ENCODE measurements at places on chromosomes 16 and 17. TPM values are rescaled to one million over a fixed set of nuclear protein-coding genes. Genes with fewer than 3 reads are reported as not detected.

The NAGS gene
- 1.3 TPM for total RNA-seq

The ST6GALNAC1 gene
- total RNA-seq = 2.3 TPM

The KRTAP9-2 gene
- not detected for total RNA-seq

The SHISA6 gene
- total RNA-seq = 0.48 TPM

The SDR42E2 gene
- not detected for total RNA-seq

Measured in aorta (tissue), 5 donors.